Colonic mucosa (tissue), 4 donors: ENCODE measurements at places on chromosomes 2 and 18. TPM values are rescaled to one million over a fixed set of nuclear protein-coding genes. Genes with fewer than 3 reads are reported as not detected.

- H3K4me1 ChIP-seq = no peaks in the 10 kb centered on the region
- H3K4me3 ChIP-seq = no peak overlapping the region
- H3K27ac ChIP-seq = no peak overlapping the region
- no peak for DNase-seq
Observed at GRCh38 chr2:82790206-82791021, 1668.7 kb downstream of the SUCLG1 start.

DNA sequence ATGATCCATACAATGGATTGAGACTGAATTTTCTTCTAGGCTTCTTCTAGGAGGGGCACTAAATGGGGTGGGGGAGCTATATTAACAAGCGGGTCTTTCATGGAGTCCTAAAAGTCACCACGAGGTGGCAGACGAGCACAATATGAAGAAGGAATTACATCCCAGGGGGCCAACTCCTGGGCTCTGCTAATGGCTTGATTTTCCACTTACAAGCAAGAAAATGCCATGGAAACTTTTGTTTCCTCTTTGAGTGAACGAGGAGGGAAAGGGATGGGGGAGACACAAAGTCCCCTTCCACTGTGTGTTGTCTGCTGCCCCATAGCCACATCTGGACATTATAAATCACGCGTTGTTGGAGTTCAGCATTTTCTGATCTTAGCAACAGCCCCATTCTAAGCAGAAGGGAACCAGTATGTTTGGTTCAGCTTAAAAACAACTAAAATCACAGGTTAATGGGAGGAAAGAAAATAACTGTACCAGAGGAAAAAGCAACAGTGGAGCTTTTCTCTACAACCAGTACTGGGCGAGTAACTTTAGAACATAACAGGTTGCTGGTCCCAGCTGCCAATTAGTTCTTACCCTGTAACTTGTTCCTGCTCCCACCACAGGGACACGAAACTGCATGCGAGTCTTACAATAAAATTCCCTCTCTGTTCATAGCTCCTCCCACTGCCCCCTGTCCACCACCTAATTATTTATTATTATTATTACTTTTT, 285.0 kb upstream of the PARD3B start:
- no peaks in the 10 kb centered on the region for H3K27me3 ChIP-seq
- H3K4me1 ChIP-seq = no peaks in the 10 kb centered on the region
- no peak overlapping the region for H3K27ac ChIP-seq
- no peaks in the 10 kb centered on the region for H3K36me3 ChIP-seq

GRCh38 chr2:154699575-154699930, 1.1 kb downstream of the KCNJ3 start:
- peaks cover 5% of the 10 kb centered on the region for H3K4me1 ChIP-seq
- DNase-seq = no peak
- no peak overlapping the region for H3K27ac ChIP-seq
- H3K27me3 ChIP-seq = peaks cover 14% of the 10 kb centered on the region
- H3K36me3 ChIP-seq = no peaks in the 10 kb centered on the region

DNA sequence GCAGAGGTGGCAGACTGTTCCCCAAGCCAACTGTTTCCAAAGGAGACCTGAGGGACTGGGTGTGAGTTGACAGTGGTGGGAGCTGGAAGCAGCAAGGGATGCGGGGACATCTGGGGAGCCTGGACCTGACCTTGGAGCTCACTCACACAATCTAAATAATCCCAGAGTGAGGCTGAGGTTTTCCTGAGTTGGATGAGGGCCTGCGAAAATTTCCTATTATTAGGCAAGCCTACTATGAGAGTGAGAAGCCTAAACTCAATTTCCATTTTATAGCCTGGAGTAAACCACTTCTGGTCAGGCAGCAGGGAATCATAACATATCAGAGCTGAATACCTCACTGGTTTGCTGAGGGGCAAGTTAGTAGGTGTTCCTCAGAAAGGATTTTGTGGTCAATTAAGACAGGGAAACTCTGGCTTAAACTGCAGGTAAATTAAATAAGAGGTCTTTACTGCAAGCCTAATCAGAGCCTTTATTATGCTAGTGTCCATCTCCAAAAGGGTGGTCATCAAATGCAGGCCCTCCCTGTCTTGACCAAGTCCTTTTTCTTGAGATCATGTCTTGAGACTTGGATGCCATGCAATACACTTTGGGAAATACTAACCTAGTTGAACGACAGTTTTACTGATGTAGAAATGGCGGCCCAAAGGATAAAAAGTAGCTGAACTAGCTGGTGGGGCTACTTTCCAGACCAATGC, 1.7 kb upstream of the COX5B start:
- no peaks in the 10 kb centered on the region for H3K27me3 ChIP-seq
- H3K4me1 ChIP-seq = peaks cover 6% of the 10 kb centered on the region
- H3K36me3 ChIP-seq = no peaks in the 10 kb centered on the region
- no peak overlapping the region for H3K4me3 ChIP-seq

SALL3 gene
- 0.05 TPM for total RNA-seq

DNA sequence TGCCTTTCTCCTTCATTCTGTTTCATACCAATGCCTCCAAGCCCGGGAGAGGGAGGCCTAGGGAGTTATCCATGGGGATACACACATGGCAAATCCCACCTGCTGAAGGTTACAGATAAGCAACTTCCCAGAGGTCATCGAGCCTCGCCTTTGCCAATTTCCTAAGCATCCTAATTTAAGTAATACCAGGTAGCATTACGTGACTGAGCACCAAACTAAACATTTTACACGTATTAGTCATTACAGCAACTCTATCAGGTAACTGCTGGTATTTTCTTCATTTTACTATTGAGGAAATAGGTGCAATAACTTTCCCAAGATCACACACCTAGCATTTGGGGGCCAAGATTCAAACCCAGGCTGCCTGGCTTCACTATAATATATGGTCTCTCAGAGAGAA, 30.1 kb upstream of the BZW1 start:
- H3K27me3 ChIP-seq = no peaks in the 10 kb centered on the region
- no peaks in the 10 kb centered on the region for H3K4me1 ChIP-seq
- DNase-seq = no peak
- no peaks in the 10 kb centered on the region for H3K36me3 ChIP-seq
- no peak overlapping the region for H3K27ac ChIP-seq
- no peak overlapping the region for H3K4me3 ChIP-seq

DNA sequence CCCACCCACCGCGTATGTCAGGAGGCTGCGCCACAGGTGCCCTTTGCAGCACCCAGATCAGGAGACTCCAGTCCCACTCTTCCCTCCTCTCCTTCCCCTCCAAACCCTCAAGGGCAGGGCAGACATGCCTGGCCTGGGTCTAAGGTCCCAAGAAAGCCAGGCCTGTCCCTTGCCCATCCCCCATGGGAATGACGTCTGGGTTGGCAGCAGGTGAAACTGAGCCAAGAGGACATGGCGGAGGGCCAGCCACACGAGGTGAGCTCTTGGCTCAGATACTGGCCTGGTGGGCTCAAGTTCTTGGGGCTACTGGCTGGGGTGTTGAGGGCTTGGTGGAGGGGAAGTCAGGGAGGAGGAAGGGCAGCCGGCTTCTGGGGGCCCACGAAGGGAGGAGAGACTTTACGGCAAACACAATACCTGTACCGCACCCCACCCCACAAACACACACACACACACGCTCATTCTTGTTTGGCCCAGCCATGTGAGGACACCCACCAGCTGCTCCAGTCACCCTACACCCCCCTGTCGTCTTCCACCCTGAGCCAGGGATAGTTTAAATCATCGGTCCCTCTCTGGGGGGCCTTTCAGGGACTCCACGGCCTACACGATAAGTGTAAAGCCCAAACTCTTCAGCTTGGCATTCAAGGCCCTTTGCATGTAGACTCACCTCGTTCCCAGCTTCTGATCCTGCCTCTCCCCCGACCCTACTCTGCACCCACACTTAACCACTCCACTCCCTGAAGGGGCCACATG, 24.1 kb upstream of the TNS1 start:
- DNase-seq = no peak
- no peak overlapping the region for H3K4me3 ChIP-seq
- no peaks in the 10 kb centered on the region for H3K36me3 ChIP-seq
- no peak overlapping the region for H3K27ac ChIP-seq
- H3K4me1 ChIP-seq = no peaks in the 10 kb centered on the region
